Activated naive CD4-positive, alpha-beta T cell treated with anti-CD3 and anti-CD28 coated beads for 36 hours (primary cell): ENCODE measurements at places on chromosomes 6 and 20. TPM values are rescaled to one million over a fixed set of nuclear protein-coding genes. Genes with fewer than 3 reads are reported as not detected.

PARD6B gene
- total RNA-seq: 3.3 TPM

DNA sequence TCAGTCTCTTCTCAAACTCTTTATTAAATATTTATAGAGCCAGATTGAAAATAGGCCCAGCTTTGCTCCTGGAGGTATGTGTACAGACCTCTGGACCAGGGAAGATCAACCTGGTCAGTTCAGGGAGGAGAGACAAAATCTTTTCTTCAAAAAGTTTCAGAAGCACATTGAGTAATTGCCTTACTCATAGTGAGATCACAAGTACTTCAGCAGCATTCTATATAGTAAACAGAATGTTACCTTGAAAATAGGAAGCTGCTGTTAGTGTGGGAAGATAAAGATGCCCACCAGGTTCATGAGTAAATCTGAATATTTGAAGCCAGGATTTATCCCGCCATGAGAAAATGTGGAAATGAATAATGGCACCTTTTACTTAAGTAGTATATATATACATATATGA lies 665.9 kb upstream of the CITED2 start:
- H3K4me1 ChIP-seq: no peaks in the 10 kb centered on the region
- no peak overlapping the region for H3K4me3 ChIP-seq
- no peak for DNase-seq
- H3K27ac ChIP-seq: no peak overlapping the region

SOD2 gene
- total RNA-seq: 260 TPM

- no peak for DNase-seq
- H3K36me3 ChIP-seq: no peaks in the 10 kb centered on the region
- H3K27me3 ChIP-seq: peaks cover 11% of the 10 kb centered on the region
- H3K4me3 ChIP-seq: no peak overlapping the region
Observed at GRCh38 chr6:112330071-112330878, 16.9 kb upstream of the RFPL4B start.

- no peak overlapping the region for H3K27ac ChIP-seq
- H3K36me3 ChIP-seq: no peaks in the 10 kb centered on the region
- no peak for DNase-seq
- H3K27me3 ChIP-seq: no peaks in the 10 kb centered on the region
- no peak overlapping the region for H3K4me3 ChIP-seq
- H3K4me1 ChIP-seq: no peaks in the 10 kb centered on the region
Observed at GRCh38 chr6:11645016-11645415, 107.5 kb downstream of the TMEM170B start.

GRCh38 chr6:131781687-131782086 lies 26.1 kb upstream of the ENPP1 start:
- H3K36me3 ChIP-seq: no peaks in the 10 kb centered on the region
- H3K27ac ChIP-seq: no peak overlapping the region
- H3K4me3 ChIP-seq: no peak overlapping the region
- no peak for DNase-seq

DNA sequence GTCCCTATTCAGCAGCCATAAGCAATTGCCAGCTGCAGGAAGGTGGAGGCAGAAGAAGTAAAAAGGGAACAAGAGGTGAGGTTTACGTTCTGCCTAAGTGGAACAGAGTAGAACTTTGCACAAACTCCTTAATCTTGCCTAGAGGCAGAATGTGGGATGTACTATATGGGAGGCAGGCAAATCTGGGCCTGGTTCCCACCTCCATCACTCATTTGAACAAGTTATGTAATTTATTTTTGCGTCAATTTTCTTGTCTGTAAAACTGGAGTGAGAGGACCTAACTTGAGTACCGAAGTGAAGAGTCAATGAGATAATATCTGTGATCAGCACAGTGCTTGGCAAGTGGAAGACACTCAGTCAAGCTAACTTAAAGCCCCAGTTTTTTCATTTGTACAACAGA lies 2.0 kb upstream of the TPBG start:
- H3K4me1 ChIP-seq: peaks cover 19% of the 10 kb centered on the region
- H3K4me3 ChIP-seq: no peak overlapping the region
- no peak for DNase-seq
- H3K27ac ChIP-seq: no peak overlapping the region
- H3K27me3 ChIP-seq: peaks cover 50% of the 10 kb centered on the region

GRCh38 chr6:38270367-38270766 lies 369.4 kb downstream of the BTBD9 start:
- H3K27me3 ChIP-seq: no peaks in the 10 kb centered on the region
- H3K4me1 ChIP-seq: no peaks in the 10 kb centered on the region
- peaks cover 2% of the 10 kb centered on the region for H3K36me3 ChIP-seq
- no peak overlapping the region for H3K27ac ChIP-seq

GRCh38 chr20:19889011-19889953 lies 127.9 kb upstream of the NAA20 start:
- H3K27me3 ChIP-seq: peaks cover 16% of the 10 kb centered on the region
- H3K4me3 ChIP-seq: no peak overlapping the region
- H3K36me3 ChIP-seq: no peaks in the 10 kb centered on the region
- H3K27ac ChIP-seq: no peak overlapping the region

DNA sequence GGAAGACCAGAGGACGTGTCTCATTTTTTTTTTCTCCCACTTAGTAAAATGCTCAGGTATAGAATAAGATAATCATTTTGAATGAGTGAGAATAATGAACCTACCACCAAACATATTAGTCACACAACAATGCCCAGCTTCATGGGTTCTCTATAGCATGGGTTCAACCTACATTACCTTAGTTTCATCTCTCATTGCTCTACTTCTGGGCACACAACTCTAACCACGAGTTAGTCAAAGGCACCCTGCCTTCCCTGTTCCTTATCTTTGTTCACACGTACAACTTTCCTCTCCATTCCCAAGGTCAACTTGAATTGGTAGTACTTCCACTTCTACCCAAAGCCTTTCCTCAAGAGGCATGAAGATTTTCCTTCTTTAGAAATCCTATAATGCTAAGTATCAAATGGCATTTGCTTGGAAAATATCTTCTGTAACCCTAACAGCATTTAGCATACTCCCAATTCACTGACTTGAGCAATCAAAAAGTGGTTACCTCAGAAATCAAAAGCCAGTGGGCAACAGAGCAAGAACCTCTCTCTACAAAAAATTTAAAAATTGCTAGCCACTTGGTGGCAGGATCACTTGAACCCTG lies 20.9 kb downstream of the DEK start:
- DNase-seq: no peak
- H3K36me3 ChIP-seq: peaks cover 73% of the 10 kb centered on the region
- H3K4me3 ChIP-seq: no peak overlapping the region
- H3K4me1 ChIP-seq: peaks cover 50% of the 10 kb centered on the region

DNA sequence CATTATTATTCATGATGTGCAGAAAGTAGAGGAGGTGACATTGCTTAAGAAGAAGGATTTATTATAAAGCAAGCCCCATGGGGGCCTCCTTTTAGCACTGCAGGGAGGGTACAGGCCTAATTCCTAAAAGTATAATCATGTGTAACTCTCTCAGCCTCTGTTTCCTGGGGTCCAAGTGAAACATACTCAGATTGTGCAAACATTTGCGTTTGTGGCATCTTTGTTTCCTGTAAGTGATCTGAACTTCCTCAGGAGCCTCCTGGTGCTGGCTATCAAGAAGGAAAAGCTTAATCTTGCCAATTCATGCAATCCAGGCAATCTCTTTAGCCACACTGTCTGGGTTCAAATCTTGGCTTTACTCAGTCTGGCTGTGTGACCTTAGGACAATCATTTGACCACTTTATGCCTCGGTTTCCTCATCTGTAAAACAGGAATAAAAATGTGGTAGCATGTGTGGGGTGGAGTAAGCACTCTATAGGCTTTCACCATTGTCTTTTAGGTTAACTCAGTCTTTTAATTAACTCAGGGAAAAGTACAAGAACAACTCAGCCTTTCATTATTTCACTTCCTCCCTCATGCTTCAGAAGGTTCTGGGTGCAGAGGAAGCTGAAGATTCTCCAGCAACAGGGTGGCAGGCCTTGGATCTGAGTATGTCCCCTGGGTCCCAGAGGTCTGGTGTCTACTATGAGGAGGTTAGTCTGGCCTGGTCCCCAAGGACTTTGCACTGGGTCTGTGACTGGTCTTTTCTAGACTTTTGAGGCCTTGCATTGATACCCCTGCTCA lies 831 bp upstream of the SIRPB2 start:
- H3K4me1 ChIP-seq: peaks cover 10% of the 10 kb centered on the region
- no peak overlapping the region for H3K4me3 ChIP-seq
- no peak overlapping the region for H3K27ac ChIP-seq
- H3K36me3 ChIP-seq: no peaks in the 10 kb centered on the region
- DNase-seq: no peak
- H3K27me3 ChIP-seq: peaks cover 24% of the 10 kb centered on the region

TEAD3 gene
- total RNA-seq: 1.1 TPM

DNA sequence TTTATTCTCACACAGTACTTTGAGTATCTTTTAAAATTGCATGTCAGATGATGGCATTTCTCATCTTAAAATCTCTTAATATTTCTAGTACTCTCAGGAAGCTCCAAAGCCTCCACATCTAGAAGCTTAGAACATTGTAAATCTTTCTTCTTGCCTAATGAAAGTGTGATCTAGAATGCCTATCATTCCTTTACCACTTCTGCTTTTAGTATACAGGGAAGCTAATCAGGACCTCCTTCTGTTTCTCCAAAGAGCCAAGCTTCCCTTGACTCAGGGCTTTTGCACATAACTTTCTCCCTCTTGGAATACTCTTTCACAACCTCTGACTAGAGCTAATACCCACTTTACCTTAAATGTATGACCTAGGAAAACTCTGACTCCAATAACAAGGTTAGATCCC lies 7.5 kb upstream of the ELOVL4 start:
- no peak for DNase-seq
- H3K4me1 ChIP-seq: no peaks in the 10 kb centered on the region
- H3K27me3 ChIP-seq: peaks cover 22% of the 10 kb centered on the region
- no peak overlapping the region for H3K27ac ChIP-seq
- no peak overlapping the region for H3K4me3 ChIP-seq

DNA sequence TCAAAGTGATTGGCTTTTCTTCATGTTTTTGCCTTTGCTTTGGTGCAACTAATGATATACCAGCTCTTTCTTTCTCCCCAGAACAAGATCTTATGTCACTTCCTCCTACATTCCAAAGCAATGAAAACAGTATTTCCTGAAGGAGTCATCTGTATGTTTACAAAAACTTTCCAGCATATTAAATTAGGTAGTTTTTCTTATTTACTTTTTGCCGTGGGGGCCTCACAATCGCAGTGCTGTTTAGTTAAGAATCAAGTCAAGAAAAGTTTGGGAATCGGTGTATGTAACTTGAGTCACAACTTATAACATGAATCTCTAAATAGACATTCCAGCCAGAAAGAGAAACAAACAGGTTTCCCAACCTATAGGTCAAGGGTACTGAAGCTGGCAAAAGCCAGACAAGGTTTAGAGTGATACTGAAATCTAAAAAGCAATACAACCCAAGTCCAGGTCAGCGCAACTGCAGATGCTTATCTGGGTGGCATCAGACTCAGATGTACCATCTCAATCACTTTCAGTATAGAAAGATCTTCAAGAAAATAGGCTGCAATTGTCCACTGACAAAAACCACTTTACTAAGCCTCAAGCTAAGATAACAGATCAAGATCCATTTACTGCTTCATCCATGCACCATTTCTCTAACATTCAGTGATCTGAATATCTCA lies 63.6 kb downstream of the IPCEF1 start:
- H3K4me1 ChIP-seq: no peaks in the 10 kb centered on the region
- H3K4me3 ChIP-seq: no peak overlapping the region
- H3K27me3 ChIP-seq: no peaks in the 10 kb centered on the region
- no peak for DNase-seq
- H3K36me3 ChIP-seq: no peaks in the 10 kb centered on the region

DNA sequence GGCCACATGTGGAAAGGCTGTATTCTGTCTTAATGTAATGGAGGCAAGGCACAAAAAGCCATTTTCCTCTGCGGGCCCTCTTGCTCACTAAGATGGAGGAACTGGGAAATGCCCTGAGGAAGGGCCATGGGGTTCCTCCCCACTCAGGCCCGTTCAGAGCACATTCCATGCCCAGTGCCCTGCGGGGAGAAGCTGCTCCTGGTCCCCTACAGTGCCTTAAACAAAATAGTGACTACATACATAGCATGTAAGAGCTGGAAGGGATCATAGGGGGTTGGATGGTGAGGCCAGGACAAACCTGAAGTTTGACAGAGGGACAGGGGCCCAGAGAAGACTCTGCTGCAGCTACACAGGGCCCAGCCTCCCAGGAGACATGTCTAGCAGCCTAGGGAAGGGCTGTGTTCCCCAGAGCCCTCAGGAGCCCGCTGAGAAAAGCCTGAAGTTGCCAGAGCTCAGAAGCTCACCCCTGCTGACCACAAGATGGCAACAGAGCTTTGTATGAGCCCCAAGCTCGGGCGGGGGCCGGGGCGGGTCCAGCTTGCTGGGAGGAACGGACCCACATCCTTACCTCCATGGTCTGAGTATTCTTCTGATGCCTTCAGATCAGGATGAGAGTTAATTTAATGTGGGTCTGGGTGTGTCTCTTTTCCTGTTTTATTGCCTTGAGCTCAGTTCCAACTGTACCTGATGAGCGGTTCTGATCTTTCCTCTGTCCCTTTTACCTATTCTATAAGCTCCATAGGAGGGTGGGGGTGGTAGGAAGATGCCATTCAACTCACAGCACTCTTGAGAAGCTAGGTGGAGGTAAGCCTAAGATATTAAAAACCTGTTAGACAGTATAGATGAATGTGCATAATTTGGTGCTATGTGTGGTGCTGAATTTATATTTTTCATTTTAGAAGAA lies 242.9 kb downstream of the CDC5L start:
- H3K4me3 ChIP-seq: no peak overlapping the region
- H3K4me1 ChIP-seq: peaks cover 13% of the 10 kb centered on the region
- H3K27ac ChIP-seq: no peak overlapping the region
- no peaks in the 10 kb centered on the region for H3K36me3 ChIP-seq
- peak; percentile 50 for DNase-seq

DNA sequence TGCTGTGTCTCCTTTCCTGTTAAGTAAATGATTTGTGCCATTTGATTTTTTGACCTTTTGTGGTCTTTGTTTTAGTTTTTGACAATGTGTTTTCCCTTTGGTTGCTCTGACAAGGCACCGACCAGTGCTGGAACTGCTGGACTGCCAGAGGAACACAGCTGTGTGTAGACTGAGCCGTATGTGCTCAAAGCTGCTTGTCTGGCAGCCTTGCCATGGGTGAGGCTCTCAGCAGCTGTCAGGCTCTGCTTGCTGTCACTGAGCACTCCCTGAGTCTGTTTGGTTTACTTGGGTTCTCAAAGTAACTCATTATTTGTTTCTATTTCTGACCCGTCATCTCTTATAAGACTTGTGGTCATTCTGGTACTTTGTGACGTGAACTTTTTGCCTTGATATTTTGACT lies 15.1 kb upstream of the SNRPB start:
- no peak overlapping the region for H3K27ac ChIP-seq
- no peak overlapping the region for H3K4me3 ChIP-seq
- H3K27me3 ChIP-seq: no peaks in the 10 kb centered on the region
- no peak for DNase-seq

- H3K4me1 ChIP-seq: no peaks in the 10 kb centered on the region
- DNase-seq: no peak
- no peak overlapping the region for H3K4me3 ChIP-seq
- H3K36me3 ChIP-seq: no peaks in the 10 kb centered on the region
- H3K27ac ChIP-seq: no peak overlapping the region
- peaks cover 11% of the 10 kb centered on the region for H3K27me3 ChIP-seq
Observed at GRCh38 chr6:63882208-63882607, 246.6 kb downstream of the PHF3 start.
